Aortic smooth muscle cell (primary cell): ENCODE measurements at places on chromosomes 12 and 14. TPM values are rescaled to one million over a fixed set of nuclear protein-coding genes. Genes with fewer than 3 reads are reported as not detected.

Gene PIANP
- total RNA-seq, result 0.13 TPM in 1 of 2 replicates, not detected in the other

Gene CCDC198
- total RNA-seq, result under 0.01 and 0.53 TPM in 2 replicates

Gene VWF
- 1.1 and 2.5 TPM in 2 replicates for total RNA-seq

Gene POTEM
- not detected in 2 replicates for total RNA-seq
